ENCODE measurements at places on chromosomes 5 and 9. TPM values are rescaled to one million over a fixed set of nuclear protein-coding genes. Genes with fewer than 3 reads are reported as not detected.

DNA sequence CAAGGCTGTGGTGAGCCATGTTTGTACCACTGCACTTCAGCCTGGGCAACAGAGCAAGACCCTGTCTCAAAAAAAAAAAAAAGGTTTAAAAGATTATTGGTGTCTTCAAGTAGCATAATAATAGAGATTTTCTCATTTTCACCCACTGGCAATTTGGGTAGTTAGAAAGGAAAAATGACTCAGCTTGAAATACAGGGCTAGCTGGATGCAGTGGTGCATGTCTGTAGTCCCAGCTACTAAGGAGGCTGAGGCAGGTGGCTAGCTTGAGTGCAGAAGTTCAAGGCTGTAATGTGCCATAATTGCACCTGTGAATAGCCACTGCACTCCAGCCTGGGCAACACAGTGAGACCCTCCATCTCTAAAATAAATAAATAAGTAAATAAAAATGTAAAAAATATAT, 111.1 kb downstream of the ARRDC3 start:
- DNase-seq, result no peak

GRCh38 chr9:136401173-136401922, 1.4 kb upstream of the SNAPC4 start:
- no peak for DNase-seq

DNA sequence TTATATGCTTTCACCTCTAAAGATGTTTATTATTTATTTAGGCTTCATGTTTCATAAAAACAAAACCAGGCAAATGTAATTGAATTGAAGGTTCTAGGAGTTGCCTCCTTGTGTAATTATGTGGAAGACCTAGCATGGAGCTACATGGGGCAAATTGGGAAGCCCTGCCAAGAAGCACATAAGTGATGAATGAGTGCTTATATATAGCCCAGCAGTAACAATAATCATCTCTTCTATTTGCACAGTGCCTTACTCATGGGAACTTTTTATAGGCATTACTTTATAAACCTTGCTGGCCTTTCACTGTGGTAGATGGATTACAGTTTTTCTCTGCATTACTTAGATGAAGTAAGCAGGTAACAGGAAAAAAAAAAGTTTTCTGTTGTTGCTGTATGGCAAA, 40.0 kb upstream of the GRAMD2B start:
- no peak for DNase-seq

GRCh38 chr9:124503713-124504529, 3.3 kb downstream of the NR5A1 start:
- DNase-seq, result no peak

DNA sequence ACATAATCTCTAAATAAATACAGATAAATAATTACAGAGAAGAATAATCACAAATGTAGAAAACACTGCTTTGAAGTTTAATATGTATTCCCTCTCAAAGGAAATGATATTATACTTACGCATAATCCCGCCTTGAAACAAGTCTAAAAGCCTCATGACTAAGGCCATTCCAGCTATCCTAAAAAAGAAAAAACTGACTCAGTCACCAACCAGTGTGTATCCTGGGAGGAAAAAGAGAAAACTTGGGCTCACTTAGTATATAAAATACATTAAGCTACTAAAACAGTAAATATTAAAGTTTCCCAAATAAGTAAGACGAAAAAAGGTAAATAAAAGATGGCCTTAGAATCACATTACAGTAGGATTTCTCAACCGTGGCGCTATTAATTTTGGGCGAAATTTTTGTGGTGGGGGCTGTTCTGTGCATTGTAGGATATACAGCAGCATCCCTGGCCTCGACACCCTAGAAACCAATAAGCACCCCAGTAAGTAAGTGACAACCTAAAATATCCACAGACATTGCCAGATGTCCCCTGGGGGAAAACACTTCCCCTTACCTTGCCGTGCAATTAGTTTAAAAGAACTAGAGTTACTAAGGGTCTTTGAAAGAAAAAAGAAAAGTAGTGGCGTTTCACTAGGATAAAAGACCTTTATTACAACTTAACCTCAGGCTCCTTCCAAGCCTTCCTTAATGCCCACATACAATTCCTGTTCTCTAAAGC, 1.1 kb downstream of the HSPA9 start:
- DNase-seq, result peak; percentile 50

DNA sequence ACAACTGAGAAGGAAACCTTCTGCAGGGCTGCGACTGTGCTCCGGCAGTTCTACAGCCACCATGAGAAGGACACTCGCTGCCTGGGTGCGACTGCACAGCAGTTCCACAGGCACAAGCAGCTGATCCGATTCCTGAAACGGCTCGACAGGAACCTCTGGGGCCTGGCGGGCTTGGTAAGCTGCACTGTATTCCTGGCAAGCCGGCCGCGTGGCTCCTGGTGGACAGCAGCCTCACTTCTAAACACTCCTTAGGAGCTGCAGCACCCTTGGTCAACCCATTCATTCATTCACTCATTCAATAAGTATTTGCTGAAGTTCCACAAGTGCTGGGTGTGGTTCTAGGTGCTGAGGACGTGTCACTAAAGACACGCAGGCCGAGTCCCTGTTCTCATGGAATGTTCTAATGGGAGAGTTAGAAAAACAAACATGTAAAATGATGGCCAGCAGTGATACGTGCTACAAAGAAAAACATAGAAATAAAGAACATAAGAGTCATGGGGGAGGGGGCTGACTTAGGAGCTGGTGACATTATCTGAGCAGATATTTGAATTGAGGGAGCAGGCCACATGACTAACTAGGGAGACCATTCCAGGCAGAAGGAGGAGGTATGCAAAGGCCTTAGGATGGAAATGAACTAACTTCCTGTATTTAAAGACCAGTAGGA, 6.1 kb downstream of the IL4 start:
- peak; percentile 6 for DNase-seq

- DNase-seq, result no peak
These were observed 139.3 kb downstream of the RAB3C start for GRCh38 chr5:58722160-58722559.

- no peak for DNase-seq
These were observed 326.7 kb upstream of the RFX3 start for GRCh38 chr9:3852545-3852944.

GRCh38 chr5:17304282-17304681, 86.9 kb downstream of the BASP1 start:
- DNase-seq, result no peak

- no peak for DNase-seq
These were observed 153.4 kb upstream of the ADRA1B start for GRCh38 chr5:159762921-159763320.

- DNase-seq, result no peak
These were observed 281.2 kb downstream of the NR2F1-AS1 start for GRCh38 chr5:93299681-93300308.

DNA sequence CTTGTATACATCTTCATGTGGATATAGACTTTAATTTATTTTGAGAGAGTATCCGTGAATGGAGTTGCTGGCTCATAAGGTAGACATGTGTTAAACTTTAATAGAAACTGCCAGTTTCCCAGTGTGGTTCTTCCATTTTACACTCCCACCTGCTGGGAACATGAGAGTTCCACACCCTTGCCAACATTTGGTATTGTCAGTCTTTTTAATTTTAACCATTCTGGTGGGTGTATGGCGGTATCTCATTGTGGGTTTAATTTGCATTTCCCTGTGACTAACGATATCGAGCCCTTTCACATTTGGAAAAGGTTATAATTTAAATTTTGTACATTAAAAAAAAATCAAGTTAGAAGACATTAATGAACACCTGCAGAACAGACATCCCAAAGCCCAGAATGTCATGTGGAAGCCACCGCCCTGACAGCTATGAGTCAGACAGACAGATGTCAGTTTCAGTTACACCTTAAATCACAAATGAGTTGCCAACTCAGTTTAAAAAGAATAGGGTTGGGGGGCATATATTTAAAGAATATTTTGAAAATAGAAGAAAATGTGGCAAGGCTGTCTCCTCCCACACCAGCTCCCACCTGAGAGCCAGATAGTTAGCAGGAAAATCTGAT, 36.9 kb downstream of the ANKRD33B start:
- DNase-seq, result no peak

DNA sequence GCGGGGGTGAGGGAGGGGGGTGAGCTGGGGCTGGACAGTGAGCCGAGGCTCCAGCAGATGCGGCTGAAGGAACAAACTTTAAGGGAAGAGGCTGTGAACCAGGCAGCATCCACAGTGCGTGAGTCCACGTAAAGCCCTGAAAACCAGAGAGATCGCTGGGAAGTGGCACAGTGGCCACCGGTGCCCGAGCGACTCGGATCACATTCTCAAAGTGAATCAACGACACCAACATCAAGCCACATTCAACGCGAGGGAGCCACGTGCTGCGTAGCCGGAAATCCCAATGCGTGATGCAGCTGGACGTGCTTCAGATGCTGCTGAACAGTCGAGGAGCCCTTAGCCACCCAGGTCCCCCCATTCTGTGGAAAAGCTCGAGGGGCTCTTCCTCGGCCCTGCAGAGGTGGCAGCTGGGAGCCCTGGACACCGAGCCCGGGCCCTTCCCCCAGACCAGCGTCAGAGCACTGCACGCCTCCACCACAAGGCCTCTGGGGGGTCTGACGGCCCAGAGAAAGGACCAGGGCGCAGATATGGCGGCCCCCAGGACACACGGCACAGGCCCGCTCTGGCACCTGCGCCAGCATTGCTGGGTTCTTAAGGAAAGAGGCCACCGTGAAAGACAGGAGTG, 53.7 kb upstream of the EXOC3 start:
- no peak for DNase-seq

DNA sequence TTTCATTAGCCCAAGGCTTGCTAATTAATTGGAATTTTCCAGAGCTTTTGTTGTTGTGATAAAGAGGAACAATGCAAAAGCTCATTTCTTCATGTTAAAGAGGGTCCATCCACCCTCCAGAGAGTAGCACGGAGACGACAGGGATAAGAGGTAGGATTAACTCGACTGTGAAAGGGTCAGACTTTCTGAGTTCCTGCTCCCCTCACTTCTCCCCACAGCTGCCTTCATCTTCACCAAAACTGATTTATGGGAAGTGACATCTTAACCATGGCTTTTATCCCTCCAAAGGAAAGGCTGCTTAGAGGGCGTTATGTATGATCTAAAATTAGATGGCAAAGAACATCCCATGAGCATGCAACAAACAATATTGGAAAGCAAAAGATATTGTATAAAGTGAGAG, 135.5 kb downstream of the GLIS3 start:
- DNase-seq, result no peak

DNA sequence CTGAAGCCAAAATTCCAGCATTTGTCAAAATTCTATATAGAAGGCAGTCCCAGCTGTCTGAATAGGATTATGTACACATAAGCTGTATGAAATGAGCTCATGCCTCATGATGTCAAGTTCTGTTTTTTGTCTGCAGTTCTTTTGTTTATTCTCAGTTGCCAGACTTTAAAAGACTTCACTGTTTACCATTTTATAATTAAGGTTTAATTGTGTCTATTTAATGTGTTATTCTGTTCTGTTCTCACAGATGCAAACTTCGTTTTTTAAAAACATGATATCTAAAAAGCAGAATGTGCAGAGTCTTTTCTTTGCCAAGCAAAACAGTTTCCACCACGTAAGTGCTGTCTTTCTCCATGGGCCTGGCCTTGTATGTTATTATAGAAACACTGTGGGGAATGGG, 31.1 kb downstream of the ERAP1 start:
- DNase-seq, result no peak

DNA sequence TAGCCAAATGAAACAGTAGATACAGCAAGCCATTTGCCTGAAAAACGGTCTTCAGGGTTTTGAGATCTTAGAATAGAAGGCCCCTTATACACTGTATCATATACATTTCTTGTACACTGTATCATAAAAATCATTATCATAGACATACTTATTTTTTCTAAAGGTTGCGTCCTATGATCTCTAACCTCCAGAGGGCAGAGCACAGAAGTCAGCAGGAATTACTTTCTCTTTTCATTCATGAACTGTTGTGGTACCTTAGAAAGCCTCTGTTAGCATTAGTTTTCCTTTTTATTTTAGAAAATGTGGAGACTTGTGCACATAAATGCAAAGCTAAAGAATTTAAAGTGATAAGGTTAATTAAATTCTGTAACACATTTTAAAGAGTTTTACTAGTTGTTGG, 115.4 kb downstream of the OXCT1 start:
- peak; percentile 29 for DNase-seq

The GFPT2 gene
- 0.79 TPM for total RNA-seq

The FAT2 gene
- total RNA-seq, result not detected

The SNCAIP gene
- total RNA-seq, result 10.7 TPM

The ADAMTSL2 gene
- total RNA-seq, result under 0.01 TPM

The WDR31 gene
- 0.20 TPM for total RNA-seq

The UGCG gene
- 131 TPM for total RNA-seq

All from lung microvascular endothelial cell (primary cell).